SK-N-DZ (cell line): ENCODE measurements at places on chromosomes 6 and 20.
A peak's percentile ranks its signal among the peaks of the same experiment; 100 is the strongest.

GRCh38 chr20:63454731-63455567, 17.5 kb downstream of the KCNQ2 start:
- DNase-seq = peak; percentile 82

GRCh38 chr6:90406142-90406794, 109.6 kb upstream of the BACH2 start:
- no peak for DNase-seq

GRCh38 chr20:2742934-2743559, 50.5 kb downstream of the EBF4 start:
- peak; percentile 73 for DNase-seq

GRCh38 chr20:52275181-52275691, 83.7 kb upstream of the ZFP64 start:
- no peak for DNase-seq

DNA sequence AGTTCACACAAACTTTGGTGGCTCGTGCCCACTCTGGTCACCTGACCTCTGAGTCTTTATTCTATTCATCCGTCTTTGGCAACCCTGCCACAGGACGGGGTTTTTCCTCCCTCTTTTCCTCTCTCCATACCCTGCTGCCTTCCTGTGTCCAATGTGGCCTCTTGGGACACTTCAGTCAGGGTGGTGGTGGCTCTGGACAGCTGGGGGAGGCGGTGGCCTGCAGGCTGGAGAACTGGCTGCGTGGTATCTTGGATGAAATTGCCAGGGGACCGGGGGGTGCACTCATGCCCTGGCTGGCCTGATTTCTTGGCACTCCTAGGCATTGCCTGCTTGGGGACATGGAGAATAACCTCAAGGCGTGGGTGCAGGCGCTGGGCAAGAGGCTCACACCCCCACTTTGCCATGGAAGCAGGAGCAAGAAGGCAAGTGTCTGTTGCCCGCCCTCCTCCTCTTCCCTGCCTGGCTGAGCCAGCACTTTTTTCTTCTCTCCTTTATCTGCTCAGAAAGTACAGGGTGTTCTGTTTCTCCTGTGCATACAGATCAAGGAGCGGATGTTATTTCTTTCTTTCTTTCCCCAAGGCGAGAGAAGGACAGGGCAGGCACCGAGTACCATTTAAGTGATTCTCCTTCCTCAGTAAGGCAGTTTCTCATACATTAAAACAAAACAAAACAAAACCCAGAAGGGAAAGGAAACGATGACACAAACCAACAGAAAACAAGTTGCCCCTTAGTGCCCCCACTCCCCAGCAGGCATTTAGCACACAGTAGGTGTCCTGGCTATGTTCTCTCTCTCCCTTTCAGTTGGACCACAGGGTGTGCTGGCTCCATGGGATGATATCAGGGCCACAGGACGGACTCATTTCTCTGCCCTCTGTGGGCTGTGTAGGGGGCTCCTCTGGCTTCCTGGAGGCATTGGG, 155.5 kb upstream of the RNF24 start:
- no peak for DNase-seq
